Activated CD4-positive, alpha-beta T cell treated with anti-CD3 and anti-CD28 coated beads, Interleukin-2, amount 50 U/mL, for 48 hours (primary cell): ENCODE measurements at places on chromosomes 3 and 15.

DNA sequence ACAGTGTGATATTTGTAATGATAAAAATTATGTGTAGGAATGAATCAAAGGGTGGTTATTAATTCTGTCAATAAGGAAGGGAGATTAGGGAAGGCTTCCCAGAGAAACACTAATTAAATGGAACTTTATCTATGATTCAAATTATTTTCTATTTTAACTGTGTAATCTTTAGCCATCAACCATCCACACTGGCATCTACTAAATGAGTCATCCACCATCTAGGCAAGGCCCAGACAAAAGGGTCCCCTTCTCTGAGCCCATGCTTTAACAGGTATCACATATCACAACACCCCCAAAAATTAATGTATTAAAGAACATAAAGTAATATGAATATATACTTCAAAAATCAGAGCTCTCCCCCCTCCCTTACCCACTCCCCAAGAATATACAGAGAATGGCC is 19.9 kb upstream of the TPM1 start:
- no peak for DNase-seq

DNA sequence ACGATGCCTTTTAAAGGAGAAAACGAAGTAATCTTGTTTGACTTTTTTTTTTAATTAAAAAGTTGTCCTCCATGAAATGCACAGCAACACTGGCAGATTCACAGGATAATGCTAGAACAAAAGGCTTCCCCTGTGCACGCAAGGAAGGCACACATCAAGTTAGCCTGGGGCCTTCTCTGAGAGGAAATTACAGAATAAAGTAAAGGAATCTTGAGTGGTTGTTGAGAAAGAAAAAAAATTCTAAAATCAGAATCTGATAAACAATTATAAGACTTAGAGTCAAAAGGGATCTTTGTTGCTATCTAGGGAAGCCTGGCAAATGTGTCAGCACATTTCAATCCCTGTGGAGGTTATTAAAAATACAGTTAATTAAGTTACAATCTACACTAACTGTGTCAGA is 946.0 kb downstream of the IGSF11 start:
- DNase-seq: no peak

DNA sequence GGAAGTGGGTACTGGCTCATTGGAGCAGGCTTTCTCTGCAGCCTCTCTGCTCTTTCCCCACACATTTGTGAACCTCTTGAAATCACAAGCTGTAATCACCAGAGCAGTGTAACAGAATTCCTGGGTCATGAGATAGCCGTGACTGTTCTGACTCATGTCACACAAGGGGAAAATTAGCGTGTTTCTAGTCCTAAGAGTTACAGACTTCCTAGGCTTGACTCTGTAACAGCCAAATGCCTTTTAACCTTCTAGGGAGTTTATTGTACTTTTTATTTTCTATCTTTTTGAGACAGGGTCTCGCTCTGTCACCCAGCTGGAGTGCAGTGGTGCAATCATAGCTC is 54.7 kb upstream of the TRAK1 start:
- DNase-seq: no peak

- no peak for DNase-seq
Observed at GRCh38 chr15:75713338-75713895, 769 bp upstream of the CSPG4 start.

- peak; percentile 14 for DNase-seq
Observed at GRCh38 chr3:177646749-177647148, 449.5 kb upstream of the TBL1XR1 start.

DNA sequence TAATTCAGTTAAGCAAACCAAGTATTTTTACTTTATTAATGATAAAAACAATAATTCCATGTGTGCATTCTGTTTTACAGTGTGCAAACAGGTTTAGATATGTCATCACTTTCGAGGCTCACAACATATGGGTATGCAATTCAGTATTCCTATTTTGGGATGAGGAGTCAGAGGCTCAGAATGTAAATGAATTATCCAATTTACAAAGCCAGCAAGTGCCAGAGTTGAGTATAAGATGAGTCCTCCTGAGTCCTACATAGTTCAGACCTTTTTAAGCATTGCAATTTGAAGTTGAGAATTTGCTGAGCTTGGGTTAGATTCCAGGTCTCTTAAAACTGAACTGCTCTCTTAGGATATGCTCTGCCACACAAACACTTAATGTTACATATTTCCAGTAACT is 424.2 kb upstream of the ROBO2 start:
- DNase-seq: no peak

- DNase-seq: no peak
Observed at GRCh38 chr3:44894485-44894884, 20.1 kb downstream of the TGM4 start.

DNA sequence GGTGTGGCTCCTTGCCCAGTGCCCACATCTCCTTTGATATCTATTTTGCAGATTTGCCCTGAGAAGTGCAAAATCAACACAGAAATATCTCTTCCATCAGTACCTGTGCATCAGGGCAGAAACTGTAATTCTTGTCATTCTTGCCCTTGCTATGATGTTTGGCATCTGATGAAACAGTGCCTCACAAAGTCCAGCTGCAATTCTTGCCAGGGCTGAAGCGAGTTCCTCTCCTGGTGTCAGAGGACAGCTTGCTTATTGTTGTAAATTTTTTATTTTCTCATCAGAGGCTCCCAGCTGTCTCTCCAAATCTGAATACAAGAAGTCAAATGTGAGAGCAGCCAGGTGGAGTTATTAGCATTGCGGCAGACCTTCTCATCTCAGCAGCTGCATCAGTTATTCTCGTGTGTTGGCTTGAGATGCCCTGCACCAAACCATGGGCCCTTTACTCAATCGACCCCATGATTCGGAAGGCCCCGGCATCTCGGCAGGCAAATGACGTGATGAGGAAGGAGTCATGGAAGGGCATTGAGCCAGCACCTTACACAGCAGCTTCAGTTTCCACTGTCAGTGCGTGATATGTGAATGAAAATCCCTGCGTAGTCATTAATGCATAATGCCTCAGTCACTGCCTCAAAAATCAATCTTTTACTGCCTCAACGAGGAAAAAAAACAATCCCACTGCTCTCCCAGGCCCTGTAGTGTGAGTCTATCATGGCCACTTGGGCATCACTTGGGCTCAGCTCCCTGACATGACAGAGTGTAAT is 93.4 kb downstream of the CCNL1 start:
- no peak for DNase-seq

DNA sequence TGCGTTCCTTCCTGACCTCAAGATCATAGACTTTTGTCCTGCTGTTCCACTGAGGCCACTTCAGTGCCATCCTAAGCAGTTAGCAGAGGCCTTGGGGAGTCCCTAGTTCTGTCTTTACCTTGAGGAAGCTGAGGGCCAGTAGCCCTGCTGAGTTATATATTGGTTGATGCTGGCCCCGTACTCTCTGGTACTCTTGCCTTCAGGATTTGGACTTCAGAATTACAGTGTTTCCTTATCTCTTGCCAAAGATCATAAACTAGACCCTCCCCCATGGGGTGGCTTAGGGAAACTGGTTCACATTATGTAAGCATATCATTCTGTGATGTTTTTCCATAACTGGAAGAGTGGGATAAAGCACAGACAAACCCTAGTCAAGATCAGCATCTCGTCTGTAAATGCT is 33.2 kb downstream of the KBTBD12 start:
- no peak for DNase-seq
